ENCODE measurements at places on chromosomes 7 and 10. TPM values are rescaled to one million over a fixed set of nuclear protein-coding genes. Genes with fewer than 3 reads are reported as not detected.

- H3K36me3 ChIP-seq: no peaks in the 10 kb centered on the region
- no peak overlapping the region for H3K27ac ChIP-seq
- H3K27me3 ChIP-seq: no peaks in the 10 kb centered on the region
- no peak overlapping the region for H3K4me3 ChIP-seq
Measured at GRCh38 chr7:72326365-72326764, 85.8 kb downstream of the CALN1 start.

DNA sequence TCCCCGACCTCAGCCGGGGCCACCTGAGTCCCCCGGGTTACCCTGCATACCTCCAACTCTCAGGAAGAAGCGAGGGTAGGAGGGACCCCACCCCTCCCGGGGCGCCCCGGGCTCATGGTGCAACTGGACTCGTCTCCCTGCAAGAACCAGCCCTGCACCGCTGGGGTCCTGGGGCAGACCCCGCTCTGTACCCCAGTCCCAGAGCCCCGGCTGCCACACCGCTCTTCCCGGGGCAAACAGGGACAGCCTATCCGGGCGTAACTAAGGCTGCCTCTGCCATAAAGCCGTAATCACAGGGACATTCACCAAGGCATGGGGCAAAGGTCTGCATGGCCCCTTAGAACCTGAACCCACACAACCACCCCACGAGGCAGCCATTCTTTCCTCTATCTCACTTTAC, 6.7 kb upstream of the MAFK start:
- no peak overlapping the region for H3K4me3 ChIP-seq
- H3K4me1 ChIP-seq: no peaks in the 10 kb centered on the region
- no peak overlapping the region for H3K27ac ChIP-seq
- H3K27me3 ChIP-seq: no peaks in the 10 kb centered on the region
- H3K36me3 ChIP-seq: no peaks in the 10 kb centered on the region

DNA sequence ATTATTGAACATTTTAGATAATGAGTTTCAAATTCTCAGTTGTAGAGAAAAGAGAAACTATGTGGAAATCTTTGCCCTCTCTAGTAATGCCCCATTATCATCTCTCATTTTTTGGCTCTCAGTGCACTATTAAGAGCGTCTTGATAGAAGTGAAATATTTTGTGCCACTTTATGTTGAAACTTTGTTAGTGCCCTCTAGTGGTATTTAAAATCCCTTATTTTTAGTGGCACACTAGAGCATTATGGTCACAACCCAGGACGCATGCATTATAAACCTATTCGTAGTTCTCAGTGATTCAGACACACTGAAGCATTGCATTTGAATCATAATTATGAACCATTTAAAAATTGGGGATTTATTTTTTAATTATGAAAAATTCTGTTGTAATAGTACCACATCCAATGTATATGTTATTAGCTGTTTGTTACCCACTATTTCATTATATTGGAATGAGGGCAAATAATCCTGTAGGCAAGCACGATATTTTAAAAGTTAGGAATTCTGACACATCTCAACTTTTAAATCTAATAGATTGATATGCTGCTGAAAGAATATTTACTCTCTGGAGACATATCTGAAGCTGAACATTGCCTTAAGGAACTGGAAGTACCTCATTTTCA, 21.9 kb downstream of the PDCD4 start:
- peaks cover 45% of the 10 kb centered on the region for H3K36me3 ChIP-seq
- no peak overlapping the region for H3K4me3 ChIP-seq
- no peaks in the 10 kb centered on the region for H3K27me3 ChIP-seq
- DNase-seq: no peak

DNA sequence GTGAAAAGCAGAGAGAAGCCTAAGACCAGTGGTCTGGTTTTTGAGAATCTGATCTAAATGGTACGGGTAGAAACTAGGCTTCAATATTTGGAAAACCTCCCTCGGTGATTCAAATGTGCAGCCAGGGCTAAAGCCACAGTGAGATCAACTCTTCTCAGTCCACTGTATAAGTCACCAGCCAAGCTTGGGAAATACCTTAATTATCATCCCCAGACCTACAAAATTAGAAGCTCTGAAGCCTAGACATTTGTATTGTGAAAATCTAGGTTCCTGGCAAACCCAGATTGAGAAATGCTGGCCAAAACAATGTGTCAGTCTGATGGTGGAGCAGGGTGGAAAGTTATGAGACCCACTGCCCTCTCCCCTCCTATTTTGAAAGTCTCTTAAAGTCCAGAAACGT, 131.7 kb downstream of the DGKI start:
- H3K36me3 ChIP-seq: no peaks in the 10 kb centered on the region
- no peak for DNase-seq
- H3K4me3 ChIP-seq: no peak overlapping the region
- H3K27ac ChIP-seq: no peak overlapping the region
- H3K4me1 ChIP-seq: no peaks in the 10 kb centered on the region
- H3K27me3 ChIP-seq: no peaks in the 10 kb centered on the region

The ASZ1 gene
- total RNA-seq: not detected

The CADPS2 gene
- total RNA-seq: not detected

The HPSE2 gene
- total RNA-seq: not detected

Measured in CD8-positive, alpha-beta memory T cell (primary cell).